ENCODE measurements at places on chromosomes 7 and 10.

GRCh38 chr10:87092861-87093631 lies 1.6 kb downstream of the GLUD1 start:
- peak; percentile 63 for DNase-seq

GRCh38 chr7:23474094-23474828 lies 4.0 kb upstream of the IGF2BP3 start:
- peak; percentile 34 for DNase-seq

GRCh38 chr10:75137533-75138438 lies 26.3 kb downstream of the SAMD8 start:
- DNase-seq: no peak

DNA sequence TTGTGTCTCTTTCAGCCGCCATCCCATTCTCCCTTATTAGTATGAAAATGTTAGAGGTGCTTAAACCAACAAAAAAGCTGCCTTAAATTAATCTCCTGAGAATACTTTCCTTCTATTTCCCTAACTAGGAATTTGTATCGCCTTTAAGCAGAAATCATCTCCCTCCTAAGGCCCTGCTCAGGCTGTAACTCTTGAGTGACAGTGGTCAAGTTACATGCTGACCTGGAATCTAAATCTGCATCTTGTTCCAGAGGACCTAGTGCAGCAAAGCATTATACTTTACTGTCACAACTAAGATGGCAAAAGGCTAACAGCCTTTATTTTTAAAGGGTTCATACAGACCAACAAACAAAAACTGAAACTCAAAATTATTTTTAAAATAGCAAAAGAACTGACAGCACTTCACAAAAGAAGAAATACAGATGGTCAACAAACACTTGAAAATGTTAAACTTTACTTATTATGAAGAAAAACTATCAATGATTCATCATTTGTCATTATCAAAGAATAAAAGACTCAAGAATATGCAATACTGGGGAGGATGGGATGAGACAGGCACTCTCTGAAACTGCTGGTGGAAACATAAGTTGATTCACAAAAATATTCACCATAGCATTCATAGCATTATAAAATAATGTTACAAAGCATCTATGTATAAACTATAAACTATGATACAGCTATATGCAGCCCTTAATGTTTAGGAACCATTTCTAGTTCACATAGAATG lies 11.0 kb downstream of the CYREN start:
- DNase-seq: no peak

DNA sequence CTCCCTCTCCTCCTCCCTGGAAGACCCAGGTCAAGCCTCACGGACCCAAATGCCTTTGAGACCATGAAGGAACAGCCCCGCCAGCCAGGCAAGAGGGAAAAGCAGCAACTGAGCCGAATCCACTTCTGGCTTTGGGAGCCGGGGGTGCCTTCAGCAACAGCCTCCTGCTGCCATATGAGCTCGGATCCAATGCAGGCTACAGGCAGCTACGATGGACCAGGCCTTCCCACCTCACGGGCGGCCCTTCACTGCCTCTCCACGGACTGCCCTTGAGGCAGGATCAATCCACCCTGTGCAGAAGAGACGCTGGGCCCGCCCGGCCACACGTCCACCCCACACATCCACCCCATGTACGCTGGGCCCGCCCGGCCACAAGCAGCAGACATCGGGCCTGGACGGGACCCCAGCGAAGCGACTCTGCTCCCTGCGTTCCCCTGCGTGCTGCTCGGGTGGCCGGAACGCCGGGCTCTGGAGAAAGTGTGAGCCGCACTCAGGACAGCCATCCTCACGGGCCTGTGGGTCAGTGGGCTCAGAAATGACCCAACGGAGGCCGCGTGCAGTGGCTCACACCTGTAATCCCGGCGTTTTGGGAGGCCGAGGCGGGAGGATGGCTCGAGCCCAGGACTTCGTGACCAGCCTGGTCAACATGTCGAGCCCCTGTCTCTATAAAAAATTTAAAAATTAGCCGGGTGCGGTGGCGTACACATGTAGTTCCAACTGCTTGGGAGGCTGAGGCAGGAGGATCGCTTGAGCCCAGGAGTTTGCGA lies 82.0 kb downstream of the FOXL3 start:
- no peak for DNase-seq

DNA sequence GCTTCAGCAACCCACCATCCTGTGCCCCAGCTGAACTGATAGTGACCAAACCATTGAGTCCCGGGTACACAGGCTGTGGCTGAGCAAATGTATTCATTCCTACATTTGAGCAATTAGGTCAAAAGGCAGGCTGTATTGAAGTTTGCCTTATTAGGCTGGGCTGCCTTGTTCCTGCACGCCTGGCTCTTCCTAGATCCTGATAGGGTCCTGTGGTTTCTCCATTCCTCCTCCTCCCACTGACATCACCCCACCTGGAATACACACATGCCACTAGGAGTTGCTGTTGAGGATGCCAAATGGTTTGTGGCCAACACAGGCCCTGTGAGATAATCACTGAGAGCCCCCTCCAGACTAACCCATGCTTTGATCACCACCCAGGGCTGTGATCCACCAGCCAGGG lies 66.4 kb upstream of the FGFR2 start:
- DNase-seq: no peak

- DNase-seq: no peak
These were observed 146.8 kb upstream of the SLC26A5 start for GRCh38 chr7:103592844-103593243.

DNA sequence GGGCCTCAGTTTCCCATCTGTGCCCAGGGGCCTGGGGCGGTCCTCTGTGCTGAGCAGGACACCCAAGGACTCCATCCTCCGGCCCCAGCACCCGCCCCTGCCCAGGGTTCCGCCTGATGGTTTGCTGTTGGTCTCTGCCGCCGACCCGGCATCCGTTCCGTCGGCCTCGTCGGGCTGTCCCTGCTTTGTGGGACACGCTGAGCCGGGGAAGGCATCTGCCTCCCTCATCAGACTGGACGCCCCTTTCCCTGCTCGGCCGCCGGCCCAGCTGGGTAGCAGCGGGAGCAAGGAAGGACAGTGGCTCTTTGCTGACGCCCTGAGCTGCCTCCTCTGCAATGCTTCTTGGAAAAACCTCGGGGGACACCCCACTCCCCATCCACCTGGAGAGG lies 39.5 kb downstream of the FAM20C start:
- DNase-seq: no peak

Measured in CD4-positive, alpha-beta T cell treated with Interleukin-15 for 4 hours (primary cell).